Thyroid gland (tissue), 4 donors: ENCODE measurements at places on chromosomes 12 and 14. TPM values are rescaled to one million over a fixed set of nuclear protein-coding genes. Genes with fewer than 3 reads are reported as not detected.
A peak's percentile ranks its signal among the peaks of the same experiment; 100 is the strongest.

Gene BTG1
- total RNA-seq = 21.9 TPM

Gene RNU6-8
- total RNA-seq = not detected

Gene HOXC9
- not detected for total RNA-seq

Gene CPNE8
- 26.9 TPM for total RNA-seq

GRCh38 chr14:33118668-33119067 is 180.0 kb downstream of the NPAS3 start:
- H3K27ac ChIP-seq = no peak overlapping the region
- H3K4me3 ChIP-seq = no peak overlapping the region
- DNase-seq = no peak
- no peaks in the 10 kb centered on the region for H3K4me1 ChIP-seq
- no peaks in the 10 kb centered on the region for H3K36me3 ChIP-seq

GRCh38 chr12:20442322-20442721 is 74.0 kb downstream of the PDE3A start:
- DNase-seq = no peak
- no peaks in the 10 kb centered on the region for H3K36me3 ChIP-seq
- H3K4me1 ChIP-seq = no peaks in the 10 kb centered on the region

GRCh38 chr12:85468356-85469157 is 188.5 kb downstream of the ALX1 start:
- no peaks in the 10 kb centered on the region for H3K27me3 ChIP-seq
- peak; percentile 31 for DNase-seq
- peaks cover 5% of the 10 kb centered on the region for H3K4me1 ChIP-seq
- no peak overlapping the region for H3K4me3 ChIP-seq
- H3K36me3 ChIP-seq = no peaks in the 10 kb centered on the region

DNA sequence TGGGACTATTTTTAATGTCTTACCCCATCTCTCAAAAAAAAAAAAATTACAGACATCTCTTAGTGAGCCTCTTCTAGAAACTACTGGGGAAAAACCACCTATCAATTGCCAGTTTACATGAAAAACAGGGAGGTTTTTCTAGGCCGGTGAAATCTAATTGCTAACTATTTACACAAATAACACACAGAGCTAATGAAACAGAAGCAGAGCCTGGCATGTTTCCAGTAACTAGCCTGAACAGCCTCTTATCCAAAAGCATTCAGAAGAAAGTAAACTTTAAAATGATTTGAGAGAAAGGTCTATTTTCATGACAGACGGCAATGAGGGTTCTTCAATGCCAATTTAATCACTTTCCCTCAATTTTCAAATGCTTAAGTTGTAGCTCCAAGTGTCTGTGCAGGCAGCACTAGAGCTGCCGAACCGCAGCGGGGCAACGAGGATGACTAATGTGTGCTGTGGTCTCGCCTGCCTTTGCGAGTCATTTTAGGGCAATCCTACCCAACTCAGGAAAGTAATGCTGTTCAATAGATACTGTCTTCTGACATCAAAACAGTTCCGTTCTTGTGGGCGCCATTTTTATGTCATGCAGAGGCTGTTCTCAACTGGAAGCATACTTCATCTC is 84.6 kb downstream of the SETD3 start:
- no peaks in the 10 kb centered on the region for H3K27me3 ChIP-seq
- H3K36me3 ChIP-seq = peaks cover 32% of the 10 kb centered on the region
- no peak overlapping the region for H3K27ac ChIP-seq
- peak; percentile 57 for DNase-seq
- H3K4me3 ChIP-seq = no peak overlapping the region
- peaks cover 11% of the 10 kb centered on the region for H3K4me1 ChIP-seq

DNA sequence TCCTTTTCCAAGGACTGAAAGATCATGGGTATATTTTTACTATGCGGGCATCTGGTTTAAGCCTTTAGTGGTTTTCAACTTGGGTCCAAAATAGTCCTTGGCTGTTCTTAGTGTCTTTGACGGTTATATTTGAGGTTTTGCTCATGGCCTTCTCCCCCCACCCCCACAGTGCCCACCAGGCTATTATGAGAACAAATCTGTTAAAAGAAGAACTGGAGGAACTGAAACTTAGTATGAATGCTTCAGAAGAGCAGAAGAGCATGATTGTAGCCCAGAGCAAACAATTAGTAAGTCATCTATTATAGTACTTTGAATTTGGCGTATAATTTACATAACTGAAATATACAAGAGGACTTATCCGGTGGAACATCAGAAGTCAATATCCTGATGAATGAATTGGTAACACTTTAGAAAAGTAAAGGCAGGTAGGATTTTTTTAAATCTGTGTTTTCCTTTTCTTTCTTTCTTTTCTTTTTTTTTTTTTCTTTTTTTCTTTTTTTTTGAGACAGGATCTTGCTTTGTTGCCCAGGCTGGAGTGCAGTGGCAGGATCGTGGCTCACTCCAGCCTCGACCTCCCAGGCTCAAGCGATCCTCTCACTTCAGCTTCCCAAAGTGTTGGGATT is 71.8 kb upstream of the BCAT1 start:
- no peaks in the 10 kb centered on the region for H3K27me3 ChIP-seq
- H3K4me3 ChIP-seq = no peak overlapping the region
- no peak overlapping the region for H3K27ac ChIP-seq
- H3K4me1 ChIP-seq = peaks cover 10% of the 10 kb centered on the region
- no peak for DNase-seq

- peak overlapping the region; percentile 69 for H3K27ac ChIP-seq
- no peak for DNase-seq
- peaks cover 23% of the 10 kb centered on the region for H3K4me1 ChIP-seq
- H3K27me3 ChIP-seq = no peaks in the 10 kb centered on the region
- H3K4me3 ChIP-seq = peak overlapping the region; percentile 93
Measured at GRCh38 chr12:123233505-123234308, 471 bp downstream of the MTRFR start.

GRCh38 chr12:106885026-106885425 is 70.7 kb upstream of the TMEM263 start:
- H3K27me3 ChIP-seq = no peaks in the 10 kb centered on the region
- peaks cover 14% of the 10 kb centered on the region for H3K36me3 ChIP-seq
- no peak overlapping the region for H3K27ac ChIP-seq

GRCh38 chr14:89540830-89541470 is 123.9 kb upstream of the FOXN3 start:
- DNase-seq = no peak
- H3K4me3 ChIP-seq = no peak overlapping the region
- no peaks in the 10 kb centered on the region for H3K27me3 ChIP-seq
- H3K4me1 ChIP-seq = no peaks in the 10 kb centered on the region
- no peak overlapping the region for H3K27ac ChIP-seq
- no peaks in the 10 kb centered on the region for H3K36me3 ChIP-seq

GRCh38 chr12:31220633-31221550 is 105.1 kb downstream of the SINHCAF start:
- no peak overlapping the region for H3K27ac ChIP-seq
- no peaks in the 10 kb centered on the region for H3K27me3 ChIP-seq
- peaks cover 2% of the 10 kb centered on the region for H3K4me1 ChIP-seq
- DNase-seq = no peak
- no peak overlapping the region for H3K4me3 ChIP-seq

- no peak overlapping the region for H3K4me3 ChIP-seq
- H3K27me3 ChIP-seq = no peaks in the 10 kb centered on the region
- H3K4me1 ChIP-seq = no peaks in the 10 kb centered on the region
Measured at GRCh38 chr12:17866802-17867201, 223.2 kb downstream of the RERGL start.

- no peak overlapping the region for H3K4me3 ChIP-seq
- no peaks in the 10 kb centered on the region for H3K36me3 ChIP-seq
Measured at GRCh38 chr12:75556311-75556899, 45.0 kb upstream of the KRR1 start.

DNA sequence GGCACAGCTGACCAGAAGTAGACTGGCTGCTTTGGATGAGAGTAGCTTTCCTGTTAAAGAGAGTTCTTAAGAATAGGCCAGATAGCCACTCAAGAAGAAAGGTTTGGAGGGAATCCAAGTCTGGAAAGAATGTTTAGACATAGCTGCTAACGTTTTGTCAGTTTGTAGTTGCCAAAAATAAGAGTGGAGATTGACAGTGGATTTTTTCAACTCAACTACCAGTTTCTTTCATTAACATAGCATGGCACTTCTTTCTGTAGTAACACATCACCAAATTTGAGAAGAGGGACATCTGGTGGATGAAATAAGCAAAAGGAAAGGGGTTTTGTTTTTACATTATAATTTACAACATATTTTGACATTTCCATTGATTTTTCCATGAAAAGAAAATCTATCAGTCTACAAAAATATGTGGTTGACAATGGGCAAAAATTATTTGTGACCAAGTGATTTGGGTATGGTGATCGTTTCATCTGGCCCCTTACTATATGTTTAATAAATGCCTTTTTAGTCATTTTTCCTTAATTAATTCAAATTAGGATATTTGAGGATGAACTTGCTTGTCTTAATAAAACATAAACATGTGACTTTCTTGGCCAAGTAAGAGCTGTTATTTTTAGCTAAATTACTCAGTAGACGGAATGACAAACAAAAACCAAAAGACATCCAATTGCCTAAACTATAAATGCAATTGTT is 71.1 kb downstream of the PTPRR start:
- H3K4me3 ChIP-seq = no peak overlapping the region
- H3K27ac ChIP-seq = no peak overlapping the region
